ENCODE measurements at places on chromosomes 13 and 19.

DNA sequence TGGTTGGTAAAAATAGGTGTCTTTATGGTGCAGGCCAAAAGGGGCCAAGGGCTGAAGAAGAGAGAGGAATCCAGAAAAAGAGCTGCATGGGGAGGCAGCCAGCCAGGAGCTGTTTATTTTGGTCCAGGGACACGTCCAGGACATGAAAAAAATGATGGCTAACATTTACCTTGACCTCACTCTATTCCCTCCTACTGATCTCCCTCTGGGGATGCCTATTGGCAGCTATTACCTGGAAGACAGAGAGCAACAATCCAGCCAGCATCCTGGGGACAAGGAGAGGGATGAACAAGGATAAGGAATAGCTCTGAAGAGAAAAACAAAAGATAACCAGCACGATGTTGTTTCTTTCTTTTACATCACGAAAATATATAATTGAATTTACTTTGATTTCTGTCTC lies 1599.6 kb downstream of the SLITRK5 start:
- DNase-seq = no peak

GRCh38 chr13:95677564-95678266 lies 776 bp downstream of the DNAJC3 start:
- DNase-seq = no peak

GRCh38 chr13:44905556-44905955 lies 83.7 kb downstream of the NUFIP1 start:
- no peak for DNase-seq

DNA sequence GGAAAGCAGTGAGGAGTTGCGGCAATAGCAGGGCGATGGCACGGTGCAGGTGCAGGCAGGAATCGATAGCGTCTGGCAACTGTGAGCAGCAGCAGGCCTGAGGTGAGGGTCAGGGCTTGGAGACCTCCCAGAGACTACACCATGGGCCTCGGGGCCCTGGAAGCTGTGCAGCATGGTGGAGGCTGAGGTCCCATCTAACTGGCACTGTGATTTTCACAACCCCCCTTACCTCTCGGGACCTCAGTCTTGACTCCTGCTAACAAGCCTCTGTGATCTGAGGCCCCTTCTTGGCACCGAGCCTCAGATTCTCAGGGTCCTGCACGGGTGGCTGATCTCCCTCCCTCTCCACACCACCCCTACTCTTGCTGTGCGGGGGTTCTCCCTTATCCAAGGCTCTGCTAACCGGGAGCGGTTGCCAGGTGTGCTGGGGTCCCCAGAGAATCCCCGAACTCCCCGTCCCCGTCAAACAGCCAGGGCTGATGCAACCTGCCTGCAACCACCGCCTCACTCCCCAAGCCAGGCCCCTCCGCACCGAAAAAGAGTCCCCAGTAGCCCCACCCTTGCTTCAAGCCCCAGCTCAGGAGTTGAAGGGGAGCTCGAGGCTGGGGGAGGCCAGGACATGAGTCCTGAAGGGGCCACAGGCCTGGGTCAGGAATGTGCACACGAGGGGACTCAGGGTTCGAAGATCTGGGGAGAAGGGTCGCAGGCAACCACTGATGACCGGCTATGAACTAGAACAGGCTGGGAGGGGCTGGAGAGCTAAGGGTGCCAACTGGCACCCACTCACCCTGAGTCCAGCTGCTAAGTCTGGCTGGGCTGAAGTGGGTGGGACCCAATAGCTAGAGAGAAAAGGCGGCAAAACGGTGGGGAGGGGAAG lies 4.8 kb upstream of the ATF5 start:
- no peak for DNase-seq

All from activated naive CD8-positive, alpha-beta T cell treated with anti-CD3 and anti-CD28 coated beads for 36 hours (primary cell).